Activated CD4-positive, alpha-beta T cell treated with anti-CD3 and anti-CD28 coated beads, Interleukin-2, amount 10 ng/mL, durations not matched to agents 7 days and 5 days (primary cell): ENCODE measurements at places on chromosomes 4 and X. TPM values are rescaled to one million over a fixed set of nuclear protein-coding genes. Genes with fewer than 3 reads are reported as not detected.

Gene CAPN6
- not detected for total RNA-seq

DNA sequence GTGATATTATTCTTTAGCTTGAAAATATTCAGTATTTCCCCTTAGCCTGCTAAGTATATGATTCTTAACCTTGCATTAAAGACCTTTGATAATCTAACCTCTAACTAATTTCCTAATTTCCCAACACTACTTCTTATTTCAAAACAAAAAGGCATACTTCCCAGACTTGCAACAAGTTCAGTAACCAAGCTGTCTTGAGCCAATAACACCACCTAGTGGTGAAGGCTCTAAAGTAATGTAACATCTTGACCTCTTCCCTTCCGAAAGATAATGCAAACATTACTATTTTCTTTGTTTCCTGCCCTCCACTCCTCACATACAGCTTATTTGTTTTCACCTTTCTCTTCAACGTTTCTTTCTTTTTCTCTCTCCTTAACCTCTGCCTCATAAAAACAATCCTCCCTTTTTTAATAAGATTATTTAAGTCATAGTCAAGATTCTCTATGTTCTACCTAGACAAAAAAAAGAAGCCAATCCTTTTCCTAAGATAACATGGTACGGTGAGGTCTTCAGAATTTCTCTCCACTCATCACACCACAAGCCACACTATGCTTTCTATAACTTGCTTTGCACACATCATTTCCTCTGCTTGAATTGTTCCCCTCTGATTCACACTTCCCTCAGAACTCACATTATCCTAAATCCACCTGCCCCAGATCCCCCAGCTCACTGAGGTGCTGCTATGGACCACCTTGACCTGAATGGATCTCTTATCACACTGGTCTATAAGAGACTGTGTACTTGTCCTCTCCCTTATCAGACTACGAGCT lies 3.5 kb downstream of the FAT1 start:
- peaks cover 8% of the 10 kb centered on the region for H3K36me3 ChIP-seq
- no peak for DNase-seq
- H3K4me3 ChIP-seq = no peak overlapping the region
- no peak overlapping the region for H3K27ac ChIP-seq
- peaks cover 26% of the 10 kb centered on the region for H3K27me3 ChIP-seq

GRCh38 chr4:156193800-156194199 lies 240.1 kb upstream of the CTSO start:
- no peak overlapping the region for H3K27ac ChIP-seq
- no peaks in the 10 kb centered on the region for H3K36me3 ChIP-seq
- H3K27me3 ChIP-seq = no peaks in the 10 kb centered on the region

Gene F9
- total RNA-seq = not detected

GRCh38 chr4:20327808-20328207 lies 76.1 kb downstream of the SLIT2 start:
- H3K27ac ChIP-seq = no peak overlapping the region
- DNase-seq = no peak
- no peaks in the 10 kb centered on the region for H3K36me3 ChIP-seq
- H3K4me3 ChIP-seq = no peak overlapping the region

Gene MEPE
- not detected for total RNA-seq

GRCh38 chr4:48079972-48080391 lies 54.1 kb downstream of the TXK start:
- H3K36me3 ChIP-seq = peaks cover 58% of the 10 kb centered on the region
- no peak for DNase-seq
- H3K27me3 ChIP-seq = no peaks in the 10 kb centered on the region
- no peak overlapping the region for H3K27ac ChIP-seq
- H3K4me3 ChIP-seq = no peak overlapping the region

Gene CXCL1
- not detected for total RNA-seq

DNA sequence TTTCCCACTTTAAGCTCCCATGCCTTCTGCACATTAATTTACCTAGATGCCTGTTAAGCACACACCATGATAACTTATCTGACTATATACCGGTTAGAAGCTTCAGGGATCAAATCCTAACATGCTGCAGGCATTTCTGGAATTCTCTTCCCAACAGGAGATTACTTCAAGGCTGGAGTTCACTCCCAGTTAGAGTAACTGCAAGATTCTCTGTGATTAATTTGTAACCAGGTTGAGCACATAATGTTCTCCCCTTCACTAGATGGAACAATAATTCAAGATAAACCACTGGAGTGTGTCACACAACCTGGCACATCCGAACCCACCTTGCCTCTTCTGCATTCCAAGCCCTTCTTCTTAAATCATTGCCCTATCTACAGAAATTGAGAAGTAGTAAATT lies 11.8 kb upstream of the UGT2A3 start:
- no peaks in the 10 kb centered on the region for H3K36me3 ChIP-seq
- no peaks in the 10 kb centered on the region for H3K27me3 ChIP-seq
- no peaks in the 10 kb centered on the region for H3K4me1 ChIP-seq

GRCh38 chrX:100090931-100091330 lies 319.1 kb downstream of the PCDH19 start:
- H3K4me3 ChIP-seq = no peak overlapping the region
- no peaks in the 10 kb centered on the region for H3K36me3 ChIP-seq

GRCh38 chr4:63459329-63459728 lies 949.9 kb downstream of the TECRL start:
- H3K27me3 ChIP-seq = no peaks in the 10 kb centered on the region
- H3K27ac ChIP-seq = no peak overlapping the region
- DNase-seq = no peak
- H3K36me3 ChIP-seq = no peaks in the 10 kb centered on the region
- H3K4me1 ChIP-seq = no peaks in the 10 kb centered on the region
